ENCODE measurements at places on chromosomes 5 and 9.

DNA sequence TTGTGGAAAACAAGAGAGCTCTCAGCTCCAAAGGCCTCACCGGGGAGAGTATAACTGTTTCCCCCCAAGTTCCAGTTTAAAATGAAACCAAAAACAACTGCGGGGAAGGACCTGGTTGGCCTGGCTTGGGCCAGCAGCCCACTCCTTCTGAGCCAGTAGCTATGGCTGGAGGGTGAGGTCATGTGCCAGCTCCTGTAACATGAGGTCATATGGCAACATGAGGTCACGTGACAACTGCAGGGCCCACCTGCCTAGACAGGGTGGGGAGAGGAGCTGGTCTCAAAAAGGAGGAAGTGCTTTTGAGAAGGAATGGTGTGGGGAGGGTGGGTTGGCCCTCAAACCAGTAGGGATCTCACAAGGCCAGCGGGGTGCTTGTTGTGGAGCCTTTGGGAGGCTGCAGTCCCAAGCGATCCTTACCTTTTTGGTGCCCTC, 29.3 kb upstream of the CRB2 start:
- DNase-seq: no peak

GRCh38 chr9:93038918-93039317, 19.6 kb upstream of the SUSD3 start:
- DNase-seq: no peak

GRCh38 chr5:83099001-83099400, 21.7 kb downstream of the XRCC4 start:
- no peak for DNase-seq

DNA sequence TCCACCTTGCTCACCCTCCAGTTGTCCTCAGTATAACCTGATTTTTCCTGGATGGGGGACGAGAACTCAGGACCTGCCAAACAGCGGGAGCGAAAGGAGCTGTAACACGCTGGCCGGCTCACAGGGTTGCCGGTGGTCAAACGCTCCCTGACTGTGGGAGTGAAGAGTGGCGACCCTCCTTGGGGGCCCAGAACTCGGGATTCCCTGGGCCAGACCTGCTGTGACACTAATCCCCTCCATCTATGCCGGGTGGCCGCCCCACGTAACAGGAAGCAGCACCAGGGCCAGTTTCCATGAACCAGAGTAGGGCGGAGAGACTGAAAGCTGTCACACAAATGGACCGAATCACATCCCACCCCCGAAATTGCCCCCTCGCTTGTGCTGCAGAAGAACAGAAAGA, 1809.2 kb upstream of the ACO1 start:
- DNase-seq: no peak

DNA sequence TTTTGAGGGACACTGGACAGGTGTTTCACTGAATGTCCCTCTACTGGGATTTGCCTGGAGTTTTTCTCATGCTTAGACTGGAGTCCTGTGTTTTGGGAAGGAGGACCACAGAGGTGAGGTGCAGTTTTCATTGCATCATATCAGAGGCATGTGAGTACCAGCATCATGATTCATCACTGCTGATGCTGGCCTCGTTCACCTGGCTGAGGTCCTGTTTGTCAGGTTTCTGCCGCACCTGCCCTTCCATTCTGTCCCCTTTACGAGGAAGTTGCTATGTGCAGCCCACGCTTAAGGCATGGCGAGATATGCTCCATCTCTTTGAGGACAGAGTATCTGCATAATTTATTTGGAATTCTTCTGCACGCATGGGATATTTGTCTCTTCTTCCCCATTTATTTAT, 162.1 kb downstream of the TENT4A start:
- no peak for DNase-seq

- DNase-seq: no peak
Measured at GRCh38 chr5:115661563-115661962, 35.7 kb upstream of the TMED7 start.

All from endothelial cell of umbilical vein (primary cell).